NCI-H2081 (cell line): ENCODE measurements at places on chromosomes 16 and 17.

- no peak for DNase-seq
Observed at GRCh38 chr17:63454915-63455314, 8.8 kb upstream of the CYB561 start.

DNA sequence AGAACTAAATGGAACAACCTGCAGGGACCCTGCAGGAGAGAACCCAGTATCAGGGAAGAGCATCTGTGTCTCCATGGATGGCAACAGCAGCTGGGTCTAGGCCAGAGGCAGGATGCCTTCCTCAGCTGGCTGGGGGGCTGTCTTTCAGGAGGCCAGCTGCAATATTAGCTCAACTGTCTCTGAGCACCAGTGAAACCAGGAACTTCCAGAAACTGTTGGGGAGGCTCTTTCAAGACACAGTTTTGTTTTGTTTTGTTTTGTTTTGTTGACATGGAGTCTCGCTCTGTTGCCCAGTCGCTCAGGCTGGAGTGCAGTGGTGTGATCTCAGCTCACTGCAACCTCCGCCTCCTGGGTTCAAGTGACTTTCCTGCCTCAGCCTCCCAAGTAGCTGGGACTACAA lies 7.6 kb downstream of the GPR142 start:
- no peak for DNase-seq

DNA sequence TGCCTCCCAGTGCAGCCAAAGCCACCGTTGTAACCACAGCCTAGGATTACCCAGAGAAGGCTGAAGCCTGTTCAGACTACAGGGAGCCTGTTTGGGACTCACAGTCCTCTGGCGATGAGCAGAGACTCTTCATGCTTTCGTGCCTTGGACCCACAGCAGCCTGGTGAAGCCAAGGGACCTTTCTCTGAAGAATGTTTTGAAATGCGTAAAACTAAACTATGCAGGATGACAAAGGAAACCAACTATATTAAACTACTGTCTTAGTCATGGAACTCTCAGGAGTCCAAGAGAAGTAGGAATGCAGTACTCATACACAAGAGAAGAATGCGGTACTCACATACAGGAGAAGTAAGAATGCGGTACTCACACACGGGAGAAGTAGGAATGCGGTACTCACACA lies 20.9 kb downstream of the ABR start:
- DNase-seq = no peak

GRCh38 chr17:31688701-31689100 lies 170.3 kb downstream of the COPRS start:
- no peak for DNase-seq

DNA sequence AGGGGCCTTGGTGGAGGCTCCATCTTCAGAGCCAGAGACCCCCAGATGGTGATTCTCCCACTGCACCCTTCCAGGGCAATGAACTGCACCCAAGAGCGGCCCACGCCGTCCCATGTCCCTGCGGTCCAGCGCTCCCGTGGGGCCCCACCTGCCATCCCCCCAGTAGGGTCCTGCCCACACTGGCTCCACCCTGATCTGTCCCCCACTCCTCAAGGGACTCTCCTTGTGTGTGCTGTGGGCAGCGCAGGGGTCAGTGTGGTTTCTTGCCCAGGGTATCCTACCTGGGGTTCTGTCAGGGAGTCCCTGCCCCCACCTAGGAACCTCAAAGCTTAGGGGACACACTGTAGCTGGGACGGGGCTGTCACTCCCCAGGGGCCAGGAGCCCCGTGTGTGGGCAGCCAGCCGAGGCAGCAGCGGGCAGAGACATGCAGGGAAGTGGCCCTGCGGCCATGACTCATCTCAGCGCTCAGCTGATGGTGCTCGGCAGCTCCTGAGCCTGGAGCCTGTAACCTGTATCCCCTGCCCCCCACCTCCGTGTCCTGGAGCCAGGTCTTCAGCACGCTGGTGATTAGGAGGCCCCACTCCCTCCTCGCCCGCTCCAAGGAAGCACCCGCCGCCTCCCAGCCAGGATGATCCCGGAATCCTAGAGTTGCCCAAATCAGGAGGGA lies 35.7 kb upstream of the SSTR5 start:
- no peak for DNase-seq

DNA sequence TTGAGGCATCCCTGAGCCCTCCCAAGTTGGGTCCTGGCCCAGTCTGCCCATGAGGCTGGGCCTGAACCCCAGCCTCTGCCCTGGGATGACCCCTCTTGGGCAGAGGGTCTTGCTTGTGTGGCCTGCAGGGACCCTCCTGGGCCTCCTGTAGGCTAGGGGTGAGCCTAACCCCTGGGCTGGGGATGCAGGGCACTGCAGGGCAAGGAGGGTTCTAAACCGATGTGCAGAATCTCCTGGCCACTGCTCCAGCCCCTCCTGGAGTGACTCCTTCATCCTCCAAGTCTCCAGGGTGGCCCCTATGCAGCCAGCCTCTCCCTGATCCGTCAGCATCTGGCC lies 37.5 kb downstream of the LGALS9 start:
- no peak for DNase-seq

DNA sequence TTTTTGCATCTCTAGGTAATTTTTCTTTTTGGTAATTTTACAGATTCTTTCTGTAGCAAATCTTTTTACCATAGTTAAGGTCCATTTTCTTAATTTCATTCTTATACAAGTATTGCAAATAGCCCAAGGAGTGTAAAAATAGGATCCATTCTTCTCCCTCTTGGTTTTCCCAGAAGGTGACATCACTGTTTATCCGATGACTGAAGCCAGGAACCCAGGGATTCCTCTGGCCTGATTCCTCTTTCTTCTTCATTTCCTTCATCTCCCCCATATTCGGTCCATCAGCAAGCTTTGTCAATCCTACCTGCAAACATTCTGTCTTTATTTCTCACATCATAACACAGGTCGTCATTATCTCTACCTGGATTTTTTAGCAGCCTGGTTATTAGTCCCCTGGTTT lies 5.3 kb downstream of the RBBP6 start:
- no peak for DNase-seq

DNA sequence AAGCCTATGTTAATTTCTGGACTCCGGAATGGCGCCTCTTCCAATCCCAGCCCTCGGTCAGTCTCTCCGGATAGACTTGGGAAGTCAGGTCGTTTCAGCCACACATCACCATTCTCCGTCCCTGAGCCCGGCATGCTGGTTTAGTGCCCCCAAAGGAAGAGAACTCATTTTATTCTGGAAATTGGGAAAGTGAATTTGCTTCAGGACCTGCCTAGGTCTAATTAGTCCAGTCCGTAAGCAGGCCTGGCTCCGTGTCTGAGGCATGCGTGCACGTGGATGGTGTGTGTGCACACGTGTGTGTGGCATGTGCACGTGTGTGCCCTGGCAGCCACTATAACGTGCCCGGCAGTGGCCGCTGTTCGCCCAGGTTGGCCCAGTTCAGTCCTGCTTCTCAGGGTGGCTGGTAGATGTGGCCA lies 77.4 kb downstream of the RPA1 start:
- no peak for DNase-seq

GRCh38 chr17:76940295-76940694 lies 72.1 kb downstream of the MGAT5B start:
- no peak for DNase-seq

DNA sequence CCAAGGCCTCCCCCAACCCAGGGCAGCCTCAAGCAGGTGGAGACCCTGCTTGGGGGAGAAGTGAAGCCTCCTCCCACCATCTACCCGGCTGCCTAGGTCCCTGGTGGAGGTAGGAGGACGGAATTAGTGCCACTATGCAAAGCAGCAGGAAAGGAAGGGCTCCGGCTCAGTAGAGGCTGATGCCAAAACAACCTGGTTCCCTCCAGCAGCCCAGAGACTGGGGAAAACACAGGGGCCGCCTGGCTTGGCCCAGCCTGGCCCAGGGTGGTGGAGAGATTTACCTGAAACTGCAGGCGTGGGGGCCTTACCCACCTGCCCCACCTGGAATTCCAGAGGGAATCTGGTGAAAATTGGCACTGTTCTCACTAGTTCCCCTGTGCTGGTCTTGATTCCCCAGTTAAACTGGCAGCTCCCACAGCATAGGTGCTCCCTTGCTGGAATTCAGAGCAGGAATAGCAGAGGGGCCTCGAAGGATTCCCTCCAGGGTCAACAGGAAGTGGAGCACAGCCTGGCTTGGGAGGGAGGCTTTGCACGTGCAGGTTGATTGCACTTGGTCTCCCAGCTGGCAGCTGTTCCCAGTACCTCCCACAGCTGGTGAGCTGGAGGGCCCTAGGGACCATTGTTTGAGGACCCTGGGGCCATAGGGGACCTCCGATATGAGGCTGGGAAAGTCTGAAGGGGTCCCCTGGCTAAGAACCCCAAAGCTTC lies 4.5 kb downstream of the CD79B start:
- no peak for DNase-seq

GRCh38 chr16:82300374-82300951 lies 130.4 kb upstream of the MPHOSPH6 start:
- no peak for DNase-seq

DNA sequence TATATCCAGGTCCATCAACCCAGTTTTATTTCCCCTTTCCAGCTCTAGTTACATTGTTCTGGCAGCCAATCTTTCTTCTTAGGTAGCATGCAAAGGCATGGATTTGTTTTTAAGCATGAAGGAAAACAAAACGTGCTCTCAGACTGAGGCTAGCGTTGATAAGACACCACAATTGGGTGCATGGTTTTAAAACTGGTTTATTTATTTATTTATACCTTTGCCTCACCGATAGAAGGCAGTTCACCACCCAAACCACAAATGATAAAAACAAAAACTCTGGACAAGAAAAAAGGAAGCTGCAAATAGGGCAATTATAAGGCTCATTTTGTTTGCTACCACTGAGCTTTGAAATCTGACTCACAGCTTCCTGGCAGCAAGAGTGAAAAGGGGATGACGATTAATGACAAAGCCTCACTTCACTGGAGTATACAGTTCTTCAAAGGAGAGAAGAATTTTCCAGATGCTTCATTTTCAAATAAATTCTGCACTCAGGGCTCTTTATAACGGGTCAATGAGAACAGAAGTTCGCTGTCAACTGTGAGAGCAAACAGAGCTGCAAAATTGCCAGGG lies 278.4 kb upstream of the IRX5 start:
- DNase-seq = no peak

GRCh38 chr16:81001330-81001729 lies 5.4 kb downstream of the CMC2 start:
- no peak for DNase-seq

DNA sequence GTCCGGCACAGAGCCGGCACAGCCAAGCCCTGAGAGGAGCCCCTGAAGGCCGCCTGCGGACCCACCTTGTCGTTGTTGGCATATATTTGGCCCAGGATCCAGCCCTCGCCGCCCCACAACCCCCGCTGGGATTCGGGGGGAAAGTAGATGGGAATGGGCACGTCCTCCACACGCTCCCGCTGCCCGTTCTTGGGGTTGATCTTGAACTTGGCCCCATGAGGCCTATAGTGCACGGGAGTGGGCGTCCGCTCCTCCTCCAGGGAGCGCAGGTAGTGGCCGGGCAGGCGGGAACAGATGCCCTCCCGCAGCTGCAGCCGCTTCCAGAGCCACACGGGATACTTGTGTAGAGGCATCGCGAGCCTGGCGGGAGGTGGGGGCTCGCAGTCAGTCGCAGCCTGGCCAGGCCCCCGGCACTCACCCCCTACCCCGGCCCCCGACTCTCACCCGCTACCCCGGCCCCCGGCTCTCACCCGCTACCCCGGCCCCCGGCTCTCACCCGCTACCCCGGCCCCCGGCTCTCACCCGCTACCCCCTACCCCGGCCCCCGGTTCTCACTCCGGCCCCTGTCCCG lies 387 bp downstream of the MRPL28 start:
- peak; percentile 16 for DNase-seq

GRCh38 chr17:18176176-18176575 lies 7.5 kb upstream of the ALKBH5 start:
- no peak for DNase-seq

DNA sequence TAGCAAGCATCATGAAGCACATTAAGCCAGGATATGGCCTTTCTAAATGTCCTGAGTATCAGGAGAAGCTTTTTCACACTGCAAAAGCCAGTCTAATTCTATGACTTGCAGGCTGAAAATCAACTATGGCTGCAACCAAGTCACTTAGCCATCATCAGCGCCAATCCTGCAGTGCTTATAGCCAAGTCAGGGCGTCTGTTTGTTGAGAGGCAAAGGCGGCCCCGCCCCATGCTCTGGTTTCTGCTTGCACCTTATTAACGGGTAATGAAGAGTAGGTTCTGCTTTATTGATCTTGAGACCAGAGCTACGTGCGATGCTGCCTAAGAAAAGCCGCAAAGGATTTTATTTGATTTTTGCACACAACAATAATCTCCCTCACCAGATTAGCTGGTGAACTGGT lies 88.4 kb downstream of the CDH13 start:
- DNase-seq = no peak

DNA sequence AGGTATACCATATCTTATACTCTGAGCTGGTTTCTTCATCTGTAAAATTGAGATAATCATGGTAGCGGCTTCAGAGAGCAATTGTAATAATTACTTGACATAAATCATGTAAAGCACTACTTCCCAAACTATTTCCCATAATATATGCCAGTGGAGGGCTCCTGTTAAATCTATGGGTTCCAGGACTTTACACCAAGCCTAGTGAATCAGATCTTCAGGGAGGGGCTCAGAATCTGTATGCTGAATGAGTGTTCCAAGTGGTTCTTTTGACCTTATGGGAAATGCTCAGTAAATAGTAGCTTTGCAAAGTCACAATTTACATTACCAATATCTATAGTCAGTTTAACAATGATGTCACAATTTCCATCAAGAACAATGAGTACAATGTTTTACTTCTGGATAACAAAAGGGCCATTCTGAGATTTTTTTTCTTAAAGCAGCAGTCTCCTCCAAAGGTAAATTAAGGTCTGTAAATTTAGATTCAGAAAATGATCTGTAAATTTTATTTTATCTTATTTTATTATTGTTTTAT lies 50.9 kb upstream of the NLK start:
- no peak for DNase-seq

DNA sequence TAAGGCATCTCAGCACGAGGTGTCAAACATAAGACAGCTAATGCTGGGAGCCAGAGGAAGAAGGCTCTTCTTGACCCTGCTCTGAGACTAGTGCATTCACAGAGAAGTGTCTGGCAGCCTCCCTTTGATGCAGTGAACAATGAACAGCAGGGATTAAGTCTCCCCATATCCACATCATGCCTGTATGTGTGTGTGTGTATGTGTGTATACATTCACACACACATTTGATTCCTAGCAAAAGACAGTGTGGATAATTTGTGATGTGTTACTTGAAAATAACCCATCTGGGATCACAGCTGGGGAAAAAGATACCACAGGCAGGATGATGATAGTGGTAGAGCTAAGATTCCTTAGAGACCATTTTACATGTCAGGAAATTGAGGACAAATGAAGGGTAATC lies 485.9 kb upstream of the GOT2 start:
- DNase-seq = no peak

GRCh38 chr17:63332286-63332685 lies 113.8 kb downstream of the CYB561 start:
- DNase-seq = no peak

DNA sequence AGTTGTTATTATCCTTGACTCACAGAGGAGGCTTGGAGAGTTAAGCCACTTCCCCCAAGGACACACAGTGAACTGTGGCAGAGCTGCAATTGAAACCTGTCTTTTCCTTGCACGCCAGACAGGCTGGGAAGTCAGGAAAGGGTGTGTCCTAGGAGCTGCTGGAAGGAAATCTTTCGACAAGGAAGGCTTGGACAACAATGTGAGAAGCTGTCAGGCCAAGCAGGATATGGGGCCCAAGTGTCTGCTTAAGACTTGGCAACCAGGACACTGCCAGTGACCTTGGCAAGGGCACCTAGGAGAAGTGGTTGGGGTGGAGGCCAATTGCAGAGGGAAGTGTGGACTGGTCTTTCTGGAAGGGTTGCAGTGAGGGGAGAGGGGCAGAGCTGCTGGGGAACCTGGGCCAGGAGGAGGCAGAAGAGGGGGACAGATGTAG lies 2.1 kb upstream of the CAMKK1 start:
- no peak for DNase-seq

GRCh38 chr16:84847564-84848355 lies 28.0 kb downstream of the CRISPLD2 start:
- DNase-seq = no peak
